Choroid plexus epithelial cell (primary cell): ENCODE measurements at places on chromosomes 2 and 18.

DNA sequence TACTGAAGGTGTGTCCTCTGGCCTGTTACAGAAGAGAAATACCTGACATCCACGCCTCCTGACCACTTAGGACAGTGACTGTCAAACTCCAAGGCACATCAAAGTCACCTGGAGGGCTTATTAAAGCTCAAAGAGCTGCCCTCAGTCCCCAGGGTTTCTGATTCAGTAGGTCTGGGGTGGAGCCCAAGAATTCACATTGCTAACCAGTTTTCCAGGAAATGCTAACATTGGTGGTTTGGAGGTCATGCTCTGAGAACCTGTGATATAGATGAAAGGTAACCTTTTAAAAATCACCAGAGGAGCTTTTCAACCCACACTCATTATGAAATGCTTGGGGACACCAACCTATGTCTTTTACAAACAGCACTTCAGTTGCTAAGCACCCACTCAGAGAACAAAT lies 172.3 kb downstream of the ALK start:
- no peak for DNase-seq

- DNase-seq = peak; percentile 50
These were observed 266.1 kb upstream of the SIX2 start for GRCh38 chr2:45275242-45275805.

DNA sequence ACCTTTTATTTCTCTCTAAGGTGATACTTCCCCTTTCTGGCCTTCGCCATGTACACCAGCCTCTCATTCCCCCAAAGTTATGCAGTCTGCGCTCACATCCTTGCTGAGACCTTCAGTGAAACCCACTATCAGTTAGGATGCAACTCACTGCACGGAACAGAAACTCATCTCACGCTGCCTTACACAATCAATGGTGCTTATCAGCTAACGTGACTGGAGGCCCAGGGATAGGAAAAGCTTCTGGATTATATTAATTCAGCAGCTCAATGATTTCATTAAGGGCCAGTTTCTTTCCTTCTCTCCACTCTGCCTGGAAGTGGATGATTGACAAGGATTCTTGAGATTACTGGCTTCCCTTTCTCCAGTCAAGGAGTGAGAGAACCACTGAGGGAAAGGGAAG lies 44.8 kb downstream of the CDH2 start:
- no peak for DNase-seq

DNA sequence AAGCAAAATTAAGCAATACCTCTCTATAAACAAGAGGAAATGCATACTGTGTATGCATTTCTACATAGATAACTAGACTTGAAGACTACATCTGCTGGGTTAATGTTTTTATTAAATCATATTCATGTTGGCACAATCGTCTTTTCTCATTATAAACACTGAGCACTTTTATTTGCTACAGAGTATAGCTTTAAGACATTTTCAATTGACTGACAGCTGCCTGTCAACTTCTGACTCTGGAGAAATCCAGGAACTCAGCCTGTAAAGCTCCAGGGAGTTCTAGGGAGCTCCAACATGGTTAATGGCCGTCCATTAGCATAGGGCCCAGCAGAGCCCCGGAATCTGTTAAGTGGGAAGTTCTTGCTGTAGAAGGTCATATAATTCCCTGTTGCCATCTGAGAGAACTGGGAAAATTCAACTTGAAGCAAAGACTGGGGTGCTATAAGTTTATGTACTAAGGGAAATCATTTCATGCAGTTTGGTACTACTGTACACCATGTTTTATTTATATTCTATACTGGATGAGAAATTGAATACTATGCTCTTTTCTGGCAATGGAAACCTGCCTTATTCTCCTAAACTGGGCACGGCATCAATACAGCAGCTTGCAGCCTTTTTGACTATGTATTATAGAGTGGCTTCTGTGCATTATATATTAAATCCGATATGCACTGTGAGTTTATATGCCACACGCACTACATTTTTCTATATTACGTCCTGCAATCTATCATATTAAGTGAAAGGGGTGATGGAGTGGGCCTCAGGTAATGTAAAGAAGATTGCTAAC lies 243.5 kb upstream of the ZNF521 start:
- no peak for DNase-seq

GRCh38 chr18:22378672-22379282 lies 38.9 kb downstream of the CTAGE1 start:
- peak; percentile 35 for DNase-seq

GRCh38 chr2:66109419-66109818 lies 325.5 kb upstream of the MEIS1 start:
- DNase-seq = no peak

DNA sequence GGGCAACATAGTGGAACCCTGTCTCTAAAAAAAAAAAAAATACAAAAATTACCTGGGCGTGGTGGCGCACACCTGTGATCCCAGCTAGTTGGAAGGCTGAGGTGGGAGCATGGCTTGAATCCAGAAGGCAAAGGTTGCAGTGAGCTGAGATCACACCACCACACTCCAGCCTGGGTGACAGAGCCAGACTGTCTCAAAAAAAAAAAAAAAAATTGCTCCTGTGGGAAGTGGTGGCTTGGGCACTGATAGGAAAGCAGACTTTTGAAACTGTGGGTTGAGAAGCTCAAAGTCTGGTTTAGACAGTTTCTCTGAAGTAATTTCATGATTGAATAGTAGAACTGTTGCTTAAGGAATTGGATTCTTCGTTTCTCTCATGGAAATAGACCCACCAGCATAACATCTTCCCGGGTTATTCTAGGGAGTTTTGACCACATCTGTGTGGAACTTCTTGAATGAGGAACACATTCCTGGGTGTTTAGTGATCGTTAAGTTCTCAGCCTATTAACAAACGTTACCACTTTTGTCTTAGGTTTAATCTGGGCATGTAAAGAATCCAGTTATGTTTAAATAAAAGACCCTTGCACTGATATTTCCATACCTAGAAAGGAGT lies 33.5 kb downstream of the GRHL1 start:
- no peak for DNase-seq

- DNase-seq = no peak
These were observed 774.9 kb downstream of the RNF144A start for GRCh38 chr2:7691961-7692656.

DNA sequence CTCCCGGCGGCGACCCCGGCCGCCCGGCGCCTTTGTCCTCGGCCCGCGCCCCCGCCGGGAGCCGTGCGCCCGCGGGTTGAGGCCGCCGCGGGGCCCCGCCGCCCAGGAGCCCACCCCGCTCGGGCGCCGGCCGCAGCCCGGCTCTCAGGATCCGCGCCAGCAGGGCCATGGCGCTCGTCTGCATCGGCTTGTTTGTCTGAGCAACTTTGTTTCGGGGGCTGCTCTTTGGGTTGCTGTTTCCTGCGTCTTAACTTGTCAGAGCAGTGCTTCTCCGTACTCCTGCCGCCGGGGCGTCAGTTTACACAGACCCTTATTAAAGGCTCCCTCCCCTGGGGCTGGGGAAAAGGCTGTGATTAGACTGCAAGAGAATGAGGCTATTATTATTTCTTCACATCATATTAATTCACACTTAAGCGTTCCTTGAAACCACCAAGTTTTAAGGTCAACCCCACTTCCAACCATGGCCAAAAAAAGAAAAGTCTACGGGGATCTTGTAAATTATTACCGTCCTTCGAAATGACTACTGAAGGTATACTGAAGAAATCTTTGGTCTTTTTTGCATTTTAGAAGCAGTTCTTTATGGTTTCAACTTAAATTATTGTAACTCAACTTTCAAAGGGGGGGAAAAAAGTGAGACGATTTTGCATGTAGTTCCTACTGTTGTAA lies at the start of gene CYP27C1:
CYP27C1 (minus strand) TSS at position 198 of the 666 bp plus-strand sequence; CDS start at position 169, 29 bp downstream.
- peak; percentile 25 for DNase-seq

- peak; percentile 17 for DNase-seq
These were observed 201.8 kb upstream of the KLHL14 start for GRCh38 chr18:32974421-32975162.

DNA sequence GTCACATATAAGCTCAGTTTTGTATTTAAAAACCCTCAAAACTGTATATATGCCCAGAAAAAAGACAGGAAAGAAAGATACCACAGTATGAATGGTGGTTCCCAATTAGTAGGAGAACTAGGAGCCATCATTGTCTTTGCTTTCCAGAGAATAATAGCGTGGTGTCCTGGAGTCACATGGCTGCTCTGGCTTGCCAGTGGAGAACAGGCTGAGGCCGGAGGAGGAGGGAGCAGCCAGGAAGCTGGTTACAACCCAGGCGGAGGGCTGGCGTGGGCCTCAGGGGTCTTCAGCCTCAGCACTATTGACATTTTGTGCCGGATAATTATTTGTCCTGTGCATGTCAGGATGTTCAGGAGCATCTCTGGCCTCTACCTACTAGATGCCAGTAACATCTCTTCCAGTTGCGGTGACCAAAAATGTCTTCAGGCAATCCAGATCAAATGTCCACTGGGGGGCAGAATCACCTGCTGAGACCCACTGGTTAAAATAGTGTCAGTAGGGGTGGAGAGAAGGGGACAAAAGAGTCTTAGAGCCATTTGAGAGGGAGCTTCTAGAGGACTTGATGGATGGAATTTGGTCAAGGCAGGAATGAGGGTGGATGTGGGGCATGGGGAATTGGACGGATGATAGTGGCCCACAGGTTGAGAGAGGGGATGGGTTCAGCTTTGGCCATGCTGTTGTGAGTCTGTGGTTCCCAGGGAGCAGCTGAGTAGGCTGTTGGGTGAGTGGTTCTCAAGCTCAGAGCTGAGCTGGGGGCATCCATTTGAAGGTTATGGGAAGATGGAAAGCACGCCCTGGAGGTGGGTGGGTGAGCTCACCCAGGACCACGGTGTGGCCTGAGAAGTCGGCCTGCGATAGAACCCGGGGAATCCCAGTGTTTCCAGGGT lies 144.9 kb downstream of the AGAP1 start:
- DNase-seq = no peak

DNA sequence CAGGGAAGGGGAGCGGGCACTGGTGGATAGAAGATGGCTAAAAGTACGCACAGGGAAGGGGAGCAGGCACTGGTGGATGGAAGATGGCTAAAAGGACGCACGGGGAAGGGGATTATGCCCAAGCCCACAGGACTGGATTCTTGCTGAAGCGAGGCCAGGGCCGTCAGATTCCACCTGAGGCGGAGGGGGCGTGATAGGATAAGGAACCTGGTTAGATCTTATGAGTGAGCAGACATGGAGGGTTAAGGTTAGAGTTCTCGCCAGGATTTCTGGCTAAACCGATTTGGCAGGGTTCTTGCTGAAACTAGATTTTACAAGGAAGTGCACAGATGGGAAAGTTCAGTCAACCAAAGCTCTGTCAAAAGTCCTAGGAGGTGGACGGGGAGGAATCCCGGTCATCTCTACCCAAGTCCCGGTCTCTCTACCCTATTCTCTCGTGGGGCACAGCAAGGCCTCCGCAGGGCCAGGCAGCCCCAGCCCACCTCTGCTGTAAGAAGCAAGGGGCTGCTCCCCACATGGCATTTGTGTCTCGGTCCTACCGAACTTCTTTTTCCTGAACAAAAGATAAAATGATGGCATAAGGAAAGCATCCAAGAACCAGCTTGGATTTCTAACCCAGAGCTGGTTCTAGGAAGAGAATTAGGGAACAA lies 140.8 kb downstream of the PTGR3 start:
- no peak for DNase-seq
